Activated CD4-positive, CD25-positive, alpha-beta regulatory T cell treated with anti-CD3 and anti-CD28 coated beads, Interleukin-2, amount 50 U/mL, for 16 hours (primary cell): ENCODE measurements at places on chromosomes 4 and X.

- no peak for DNase-seq
These were observed 134.8 kb upstream of the GABRA2 start for GRCh38 chr4:46524751-46525150.

DNA sequence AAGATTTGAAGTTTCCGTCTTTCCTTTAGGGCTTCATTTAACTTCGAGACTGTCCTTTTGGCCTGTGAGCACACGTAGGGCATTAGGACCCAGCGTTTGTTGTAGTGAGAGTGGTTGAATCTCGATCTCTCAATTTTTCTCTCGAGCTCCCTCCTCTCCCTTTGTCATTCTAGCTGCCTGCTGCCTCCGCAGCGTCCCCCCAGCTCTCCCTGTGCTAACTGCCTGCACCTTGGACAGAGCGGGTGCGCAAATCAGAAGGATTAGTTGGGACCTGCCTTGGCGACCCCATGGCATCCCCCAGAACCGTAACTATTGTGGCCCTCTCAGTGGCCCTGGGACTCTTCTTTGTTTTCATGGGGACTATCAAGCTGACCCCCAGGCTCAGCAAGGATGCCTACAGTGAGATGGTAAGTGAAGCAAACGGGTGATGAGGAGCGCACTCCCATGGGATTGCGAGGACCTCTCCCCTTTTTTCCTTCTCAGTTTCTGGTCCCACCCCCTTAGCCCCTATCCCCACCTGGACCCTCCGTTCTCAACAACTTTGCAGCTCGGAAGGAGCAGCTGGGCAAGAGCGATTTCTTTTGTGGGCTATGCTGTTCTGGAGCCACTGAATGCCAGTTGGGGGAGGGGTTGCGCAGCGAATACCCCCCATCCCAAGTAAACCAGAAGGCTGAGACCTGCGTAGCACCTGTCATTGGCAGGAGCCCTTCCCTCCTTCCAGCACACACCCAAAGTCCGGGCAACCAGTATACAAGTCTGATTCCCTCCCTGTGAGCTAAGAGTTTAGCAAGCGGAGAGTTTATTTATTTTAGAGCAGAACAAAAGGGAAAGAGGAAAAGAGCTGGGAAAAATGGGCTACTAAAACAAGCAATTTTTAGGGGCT lies at the start of gene TMEM35A:
TMEM35A (plus strand) TSS at position 164 of the 883 bp plus-strand sequence; CDS start at position 288, 124 bp downstream.
- DNase-seq, result no peak

GRCh38 chrX:30863974-30864373 lies 25.1 kb downstream of the TAB3 start:
- DNase-seq, result no peak

DNA sequence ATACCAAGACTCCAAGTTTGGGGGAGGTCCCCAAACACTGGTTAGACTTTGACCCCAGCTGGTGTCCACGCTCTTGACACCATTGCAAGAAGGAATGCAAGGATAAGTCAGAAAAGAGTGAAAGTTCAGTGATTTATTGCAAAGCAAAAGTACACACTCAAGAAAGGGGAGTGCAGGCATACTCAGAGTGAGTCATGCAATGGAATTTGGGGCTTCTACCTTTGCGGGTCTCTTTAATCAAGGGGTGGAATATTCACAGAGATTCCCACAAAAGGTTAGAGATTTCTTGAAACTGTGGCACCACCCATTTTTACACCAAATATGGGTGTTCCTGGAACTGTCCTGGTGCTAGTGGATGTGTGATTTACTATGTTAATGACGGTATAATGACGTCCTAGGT lies 5.2 kb upstream of the SMIM10L2A start:
- DNase-seq, result no peak

- DNase-seq, result no peak
These were observed 103.3 kb downstream of the DCLK2 start for GRCh38 chr4:150181536-150181935.

GRCh38 chr4:123553733-123554637 lies 157.4 kb downstream of the SPRY1 start:
- DNase-seq, result no peak

- DNase-seq, result no peak
These were observed 53.3 kb downstream of the NFKB1 start for GRCh38 chr4:102554482-102554881.

GRCh38 chr4:94759767-94760211 lies 2.0 kb downstream of the BMPR1B start:
- no peak for DNase-seq

GRCh38 chr4:23938796-23939195 lies 48.9 kb upstream of the PPARGC1A start:
- DNase-seq, result no peak

DNA sequence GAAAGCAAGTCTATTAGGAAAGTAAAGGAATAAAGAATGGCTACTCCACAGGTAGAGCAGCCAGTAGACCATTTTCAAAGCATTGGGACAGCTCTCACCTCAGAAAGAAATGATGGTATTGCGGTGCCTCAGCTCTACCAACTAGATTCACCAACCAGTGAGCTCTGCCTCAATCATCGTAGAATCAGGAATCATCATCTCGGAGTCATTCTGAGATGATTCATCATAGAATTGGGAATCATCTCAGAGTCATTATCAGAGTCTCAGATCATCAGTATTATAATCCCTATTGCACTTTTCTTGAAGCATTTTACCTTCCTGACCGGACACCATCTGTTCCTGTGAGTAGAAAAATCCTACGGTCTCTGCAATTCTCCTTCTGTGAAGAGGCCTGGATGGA lies 17.5 kb upstream of the SAT1 start:
- no peak for DNase-seq

- DNase-seq, result no peak
These were observed 621.5 kb upstream of the HTR2C start for GRCh38 chrX:113962343-113962742.

DNA sequence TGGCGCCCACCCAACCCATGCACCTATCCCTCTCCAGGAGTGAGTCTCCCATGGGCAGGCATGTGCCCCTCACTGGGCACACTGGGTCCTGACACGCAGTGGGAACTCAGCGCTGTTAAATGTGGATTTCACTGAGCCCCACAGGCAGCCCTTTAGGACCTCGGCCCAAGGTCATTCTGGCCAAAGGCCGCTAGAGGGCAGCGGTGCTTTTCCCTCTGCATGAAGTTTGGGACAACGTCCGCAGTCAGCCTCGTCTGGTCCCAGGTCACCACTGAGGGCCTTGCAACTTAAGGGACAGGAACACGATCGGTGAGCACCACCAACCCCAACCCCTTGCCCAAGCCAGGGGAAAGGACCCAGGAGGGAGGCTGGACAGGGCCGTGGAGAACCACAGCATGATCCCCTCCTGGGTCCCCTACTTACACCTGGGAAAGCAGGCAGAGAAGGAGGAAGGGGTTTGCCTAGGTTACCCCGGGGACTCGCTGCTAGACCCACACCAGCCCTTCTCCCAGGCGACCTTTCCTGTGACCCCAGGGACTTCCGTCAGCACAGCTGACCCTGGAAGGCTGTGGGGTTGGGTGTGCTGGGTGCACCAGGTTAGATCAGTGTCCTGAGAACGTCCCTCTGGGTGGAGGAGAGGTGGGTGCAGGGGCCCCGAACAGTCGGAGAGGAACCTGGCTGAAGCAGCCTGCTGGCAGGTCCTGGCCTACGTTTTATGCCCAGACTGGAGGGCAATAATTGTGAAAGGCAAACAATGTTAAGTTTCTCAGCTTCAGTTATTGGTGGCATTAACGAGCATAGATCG lies 24.0 kb downstream of the CYTL1 start:
- DNase-seq, result no peak

DNA sequence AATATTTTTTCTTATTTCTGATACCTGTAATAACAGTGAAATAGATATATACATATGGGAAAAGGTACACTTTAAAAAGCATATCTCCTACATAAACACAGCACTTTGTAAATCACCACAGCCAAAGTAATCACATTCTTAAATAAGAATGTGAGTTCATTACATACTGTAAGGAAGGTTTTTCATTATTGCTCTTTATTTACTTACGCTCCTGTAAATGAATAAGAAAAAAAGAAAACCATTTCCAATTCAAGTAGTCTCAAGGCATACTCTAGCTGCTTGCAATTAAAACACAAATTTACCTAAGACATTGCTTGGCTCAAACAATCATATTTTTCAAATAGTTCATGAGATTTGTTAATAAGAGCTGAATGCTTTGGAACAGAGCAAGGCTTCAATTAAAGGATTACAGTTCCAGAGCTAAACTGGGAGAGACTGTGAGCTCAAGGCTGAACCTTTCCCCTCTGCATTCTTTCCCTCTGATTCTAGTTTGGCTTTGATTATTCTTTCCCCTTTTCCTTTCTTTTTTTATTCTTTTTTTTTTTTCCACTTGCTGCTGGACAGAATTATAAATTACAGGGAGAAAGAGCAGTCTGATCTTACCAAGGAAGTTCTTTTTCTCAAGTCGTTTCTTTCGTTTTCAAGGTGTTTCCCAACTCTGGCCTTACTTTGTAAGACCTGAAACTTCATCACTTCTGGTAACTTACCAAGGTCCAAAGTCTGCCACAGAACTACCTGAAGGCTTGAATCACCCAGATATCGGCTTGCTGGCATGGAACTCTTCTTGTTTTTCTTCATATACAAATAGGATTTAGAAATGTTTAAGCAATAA lies 278.3 kb downstream of the INPP4B start:
- no peak for DNase-seq

DNA sequence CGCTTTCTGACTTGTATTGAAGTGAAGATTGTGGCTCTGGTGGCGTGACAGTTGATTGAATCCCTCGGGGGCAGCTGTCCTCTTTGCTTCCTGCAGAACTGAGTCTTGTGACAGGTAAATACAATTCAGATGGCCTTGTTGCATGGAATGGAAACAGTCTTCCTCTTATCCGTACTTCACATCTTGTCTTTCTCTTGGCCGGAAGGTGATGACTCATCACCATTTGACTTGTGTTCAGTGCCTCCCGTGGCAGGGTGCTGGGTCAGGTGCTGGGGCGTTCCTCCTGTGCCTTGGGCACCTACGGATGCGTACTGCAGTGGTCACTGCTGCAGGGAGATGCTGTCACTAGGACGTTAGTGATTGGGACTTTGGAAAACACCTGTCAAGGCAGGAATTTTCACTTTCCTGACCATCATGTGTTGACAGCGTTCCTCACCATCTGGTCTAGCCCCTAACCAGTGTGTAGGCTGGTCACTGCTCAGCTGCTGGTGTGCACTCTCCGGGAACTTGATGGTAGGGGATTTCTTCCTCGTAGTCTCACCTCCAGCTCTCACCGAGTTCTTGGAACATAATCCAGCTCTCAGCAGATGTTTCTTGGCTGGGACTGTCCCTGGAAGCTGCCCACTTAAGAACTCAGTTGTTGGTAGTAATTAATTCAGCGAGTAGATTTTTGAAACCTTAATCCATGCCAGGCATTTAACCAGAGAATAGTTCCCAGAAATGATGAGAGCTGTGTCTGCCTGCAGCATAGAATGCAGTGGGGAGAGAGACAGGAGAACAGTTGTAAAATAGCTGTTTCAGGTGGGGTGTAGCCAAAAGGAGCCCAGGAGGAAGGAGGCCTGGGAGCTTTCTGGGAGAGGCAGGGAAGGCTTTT lies 7.2 kb downstream of the TBC1D14 start:
- peak; percentile 33 for DNase-seq

DNA sequence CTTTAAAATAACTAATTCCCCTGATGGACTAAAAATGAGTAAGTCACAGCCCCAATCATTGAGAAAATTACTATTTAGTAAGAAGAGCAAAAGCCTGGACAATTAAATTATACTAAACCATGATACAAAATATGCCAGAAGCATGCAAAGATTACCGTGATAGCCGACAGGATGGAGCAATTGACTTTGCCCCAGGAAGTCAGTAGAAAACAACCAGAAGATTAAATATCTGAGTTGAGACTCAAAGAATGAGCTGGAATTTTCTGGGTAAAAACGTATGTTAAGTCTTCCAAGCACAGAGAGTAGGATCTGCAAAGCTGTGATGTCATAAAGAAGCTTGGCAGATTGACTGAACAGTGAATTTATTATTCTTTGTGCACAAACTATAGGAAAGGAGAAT lies 816.1 kb upstream of the TENM3 start:
- no peak for DNase-seq

DNA sequence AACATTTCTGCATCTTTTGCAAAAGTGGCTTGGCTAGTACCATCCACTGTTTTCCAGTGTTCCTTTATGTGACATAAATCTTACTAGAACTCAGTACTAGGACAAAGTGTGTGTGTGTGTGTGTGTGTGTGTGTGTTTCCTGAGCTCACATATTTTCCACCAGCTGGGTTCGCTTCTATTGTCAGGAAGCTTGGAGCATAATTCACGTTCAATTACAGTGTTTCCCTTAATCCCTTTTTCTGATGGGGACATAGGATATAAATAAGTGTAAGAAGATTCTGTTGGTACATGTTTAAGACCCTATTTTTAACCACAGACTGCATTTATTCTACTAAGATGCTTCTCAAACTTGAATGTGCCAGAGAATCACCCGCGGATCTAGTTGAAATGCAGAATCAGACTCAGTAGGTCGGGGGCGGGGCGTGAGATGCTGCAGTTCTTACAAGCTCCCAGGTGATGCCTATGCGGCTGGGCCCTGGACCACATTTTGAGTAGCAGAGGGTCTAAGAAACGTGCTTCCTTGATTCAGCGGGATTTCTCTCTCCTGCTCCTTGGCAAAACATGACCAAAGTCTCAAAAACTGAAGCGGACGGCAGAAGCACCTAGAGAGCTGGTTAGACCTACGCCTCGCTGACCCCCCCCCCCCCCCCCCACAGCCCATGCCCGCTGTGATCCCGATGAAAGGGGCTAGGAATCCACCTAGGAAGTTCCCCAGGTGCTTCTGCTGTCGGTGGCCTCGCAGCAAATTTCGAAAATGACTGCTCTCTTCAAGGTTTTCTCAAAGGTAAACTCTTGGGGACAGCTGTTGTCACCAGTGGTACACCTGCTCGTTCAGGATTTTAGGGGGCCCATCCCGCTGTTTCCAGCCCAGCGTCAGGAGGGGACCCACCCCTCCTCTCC lies 797 bp downstream of the CD99L2 start:
- no peak for DNase-seq

DNA sequence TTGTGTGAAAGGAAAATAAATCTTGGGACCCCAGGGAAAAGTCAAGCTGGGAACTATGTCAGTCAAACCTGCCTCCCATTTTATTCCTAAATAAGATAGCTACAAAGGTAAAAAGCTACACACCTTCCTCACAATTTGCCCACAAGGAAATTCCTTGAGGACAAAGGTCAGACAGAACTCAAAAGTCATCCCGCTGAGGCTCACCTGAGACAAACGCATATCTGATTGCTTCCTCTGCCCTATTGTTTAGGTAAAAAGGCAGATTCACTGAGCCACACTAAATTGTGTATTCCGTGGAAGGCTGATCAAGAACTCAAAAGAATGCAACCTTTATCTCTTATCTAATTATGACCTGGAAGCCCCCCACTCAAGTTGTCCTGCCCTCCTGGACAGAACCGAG lies 58.7 kb upstream of the MAML3 start:
- DNase-seq, result no peak

DNA sequence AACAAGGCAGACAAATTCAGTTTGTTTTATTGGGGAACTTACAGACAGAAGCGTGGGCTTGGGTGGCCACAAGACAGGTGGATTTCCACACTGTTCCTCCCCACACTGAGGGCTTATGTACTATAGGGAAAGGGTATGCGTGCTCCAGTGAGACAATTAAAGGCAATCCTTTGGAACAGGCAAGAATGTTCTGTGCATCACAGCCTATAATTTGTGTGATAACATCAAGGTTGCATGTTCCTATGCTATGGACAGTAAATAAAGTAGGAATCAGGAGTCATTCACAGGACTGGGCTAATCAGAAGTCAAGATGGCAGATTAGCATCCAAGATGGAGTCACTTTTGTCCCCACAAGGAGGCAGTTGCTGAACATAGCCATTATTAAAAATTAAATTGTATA lies 84.6 kb upstream of the TRIM2 start:
- DNase-seq, result no peak
